ENCODE measurements at places on chromosomes 2 and 18.

DNA sequence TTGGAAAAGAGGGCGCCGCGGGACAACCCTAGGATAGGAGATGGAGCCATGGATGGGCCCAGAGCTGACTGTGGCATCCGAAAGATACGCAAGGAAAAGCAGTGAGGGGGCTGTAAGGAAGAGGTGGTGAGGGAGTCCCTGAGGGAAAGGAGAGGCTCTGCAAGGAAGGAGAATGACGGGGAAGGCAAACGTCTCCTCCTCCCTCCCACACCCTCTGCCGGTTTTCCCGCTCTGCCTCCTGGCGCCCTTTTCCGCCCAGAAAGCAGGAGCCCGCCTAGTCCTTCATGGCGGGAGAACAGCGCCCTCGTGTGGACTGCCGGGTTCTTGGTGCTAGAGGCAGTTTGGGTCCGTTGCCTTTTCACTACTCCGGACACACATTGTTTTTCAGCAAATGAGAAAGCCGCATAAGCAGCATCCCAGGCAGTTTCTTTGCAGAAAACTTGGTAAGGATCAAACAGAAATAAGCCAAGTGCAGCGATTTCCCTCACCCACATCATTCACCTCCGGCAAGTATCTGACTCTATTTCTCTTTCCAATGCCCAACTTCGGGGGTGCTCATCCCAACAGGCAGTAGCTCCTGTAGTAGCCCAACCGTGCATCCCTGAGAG is 200.4 kb downstream of the INO80D start:
- peak; percentile 41 for DNase-seq

- no peak for DNase-seq
Measured at GRCh38 chr2:101704816-101705578, 7.5 kb downstream of the MAP4K4 start.

DNA sequence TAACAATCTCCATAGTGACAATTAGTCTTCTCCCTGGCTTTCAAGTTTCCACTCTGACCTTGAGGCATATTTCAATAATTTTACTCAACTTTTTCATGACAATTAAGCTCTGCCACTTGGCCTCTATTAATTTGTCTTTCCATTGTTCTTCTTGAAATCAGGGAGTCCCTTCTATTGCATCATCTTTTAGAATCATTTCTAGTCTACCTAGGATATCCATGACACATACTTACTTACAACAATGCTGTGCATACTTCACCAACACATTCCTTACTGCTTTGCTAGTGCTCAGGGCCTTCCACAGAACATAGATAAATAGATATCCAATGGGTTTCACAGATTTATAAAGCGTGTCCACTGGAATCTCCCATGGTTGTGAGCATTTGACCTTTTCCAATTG is 331.5 kb upstream of the LRP1B start:
- no peak for DNase-seq

DNA sequence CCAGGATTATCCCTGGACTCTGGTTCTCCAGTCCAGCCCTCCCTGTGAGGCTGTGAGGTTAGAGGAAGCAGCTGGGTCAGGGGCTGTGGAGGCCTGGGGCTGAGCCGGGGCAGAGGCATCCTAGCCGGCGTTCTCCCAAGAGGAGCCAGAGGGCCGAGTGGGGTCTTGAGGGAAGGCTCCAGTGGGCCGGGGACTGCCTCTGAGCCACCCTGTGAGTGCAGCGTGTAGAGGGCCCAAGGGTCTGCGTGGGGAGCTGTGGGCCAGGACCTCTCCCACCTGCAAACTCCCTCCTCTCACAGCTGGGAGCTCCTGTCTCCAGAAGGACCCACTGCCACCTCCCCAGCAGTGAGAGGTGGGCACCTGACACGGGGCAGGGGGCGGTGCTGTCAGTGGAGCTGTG is 41.0 kb downstream of the GLI2 start:
- no peak for DNase-seq

DNA sequence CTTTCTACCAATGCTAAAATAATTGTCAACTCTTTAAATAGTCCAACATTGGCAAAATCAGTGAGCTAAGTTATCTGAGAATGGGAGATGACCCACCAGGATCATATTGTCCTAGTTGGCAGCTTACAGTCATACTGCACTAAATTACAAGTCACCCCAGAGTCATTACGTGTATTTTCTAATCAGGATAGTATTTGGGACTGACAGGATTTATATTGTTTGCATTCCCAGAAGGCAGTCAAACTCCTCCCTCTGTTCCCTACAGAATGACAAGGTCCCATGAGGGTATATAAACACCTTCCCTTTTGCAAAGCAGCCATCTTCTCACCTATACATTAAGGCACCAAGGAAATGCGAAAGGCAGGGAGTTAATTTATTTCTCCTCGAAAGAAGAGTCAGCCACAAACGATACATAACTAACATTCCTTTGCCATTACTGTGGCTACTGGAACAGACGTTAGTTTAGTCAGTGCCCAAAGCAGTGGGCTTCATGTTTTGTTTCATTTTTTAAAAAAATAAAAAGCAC is 125.3 kb downstream of the ANTXR1 start:
- no peak for DNase-seq

DNA sequence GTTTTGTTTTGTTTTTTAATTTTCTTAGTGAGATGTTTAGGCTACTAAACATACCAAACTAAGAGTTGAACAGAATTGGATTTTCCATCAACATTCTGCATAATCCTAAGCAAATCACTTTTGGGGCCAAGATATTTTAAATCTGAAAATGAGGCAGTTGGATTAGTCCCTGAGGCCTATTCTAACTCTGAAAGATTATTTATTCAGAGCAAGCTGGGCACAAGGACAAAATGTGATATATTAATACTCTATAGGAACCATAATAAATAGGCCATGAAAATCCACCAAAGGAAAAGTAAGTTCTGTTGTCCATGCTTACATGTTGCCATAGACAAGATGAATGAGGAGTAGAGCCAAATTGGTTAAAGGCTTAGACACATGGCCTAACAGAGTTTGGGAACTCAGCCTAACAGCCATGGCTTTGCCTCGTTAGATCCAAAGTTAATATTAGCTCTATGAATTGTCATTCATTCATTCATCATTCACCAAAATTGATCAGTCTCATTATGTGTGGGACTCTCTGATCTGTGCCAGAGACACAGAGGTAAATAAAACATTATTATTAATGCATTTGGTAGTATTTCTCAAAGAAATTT is 183.5 kb downstream of the SCG2 start:
- no peak for DNase-seq

- DNase-seq, result no peak
Measured at GRCh38 chr2:83365476-83365875, 1093.6 kb downstream of the SUCLG1 start.

- DNase-seq, result no peak
Measured at GRCh38 chr18:9392726-9393125, 58.2 kb downstream of the TWSG1 start.

DNA sequence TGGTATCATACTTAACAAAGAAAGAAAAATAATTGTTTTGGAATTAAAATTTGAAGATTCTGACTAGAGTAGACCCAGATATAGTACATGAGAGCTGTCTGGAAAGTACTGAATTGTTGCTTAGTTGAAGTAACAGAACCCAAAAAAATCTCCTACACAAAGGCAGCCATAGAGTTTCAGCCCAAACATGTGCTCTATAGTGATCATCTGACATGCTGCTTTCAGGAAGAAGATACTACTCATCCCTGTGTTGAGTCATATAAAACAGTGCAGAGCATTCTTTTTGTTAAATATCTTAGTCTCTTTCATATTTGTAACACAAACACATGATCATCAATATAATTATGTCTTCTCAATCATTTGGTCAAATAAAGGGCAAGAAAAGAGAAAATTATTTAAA is 84.8 kb upstream of the PTPRM start:
- no peak for DNase-seq

DNA sequence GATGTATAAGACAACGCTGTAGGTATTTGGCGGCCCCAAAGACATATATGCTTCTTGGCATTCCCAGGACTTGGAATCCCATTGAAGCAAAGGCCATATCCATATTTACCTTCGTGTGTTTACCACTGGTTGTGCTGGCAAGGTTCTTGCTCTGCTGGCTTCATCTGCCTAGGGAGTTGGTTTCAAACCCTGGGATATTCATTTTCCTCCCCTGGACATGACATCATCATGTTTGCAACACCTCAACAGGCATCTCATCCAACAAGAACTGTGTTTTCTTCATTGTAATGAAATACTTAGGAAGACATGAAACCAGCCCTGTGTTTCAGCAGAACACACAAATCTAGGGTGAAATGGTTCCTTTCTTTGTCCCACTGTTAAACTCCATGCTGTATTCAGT is 77.9 kb upstream of the PHLPP1 start:
- no peak for DNase-seq

DNA sequence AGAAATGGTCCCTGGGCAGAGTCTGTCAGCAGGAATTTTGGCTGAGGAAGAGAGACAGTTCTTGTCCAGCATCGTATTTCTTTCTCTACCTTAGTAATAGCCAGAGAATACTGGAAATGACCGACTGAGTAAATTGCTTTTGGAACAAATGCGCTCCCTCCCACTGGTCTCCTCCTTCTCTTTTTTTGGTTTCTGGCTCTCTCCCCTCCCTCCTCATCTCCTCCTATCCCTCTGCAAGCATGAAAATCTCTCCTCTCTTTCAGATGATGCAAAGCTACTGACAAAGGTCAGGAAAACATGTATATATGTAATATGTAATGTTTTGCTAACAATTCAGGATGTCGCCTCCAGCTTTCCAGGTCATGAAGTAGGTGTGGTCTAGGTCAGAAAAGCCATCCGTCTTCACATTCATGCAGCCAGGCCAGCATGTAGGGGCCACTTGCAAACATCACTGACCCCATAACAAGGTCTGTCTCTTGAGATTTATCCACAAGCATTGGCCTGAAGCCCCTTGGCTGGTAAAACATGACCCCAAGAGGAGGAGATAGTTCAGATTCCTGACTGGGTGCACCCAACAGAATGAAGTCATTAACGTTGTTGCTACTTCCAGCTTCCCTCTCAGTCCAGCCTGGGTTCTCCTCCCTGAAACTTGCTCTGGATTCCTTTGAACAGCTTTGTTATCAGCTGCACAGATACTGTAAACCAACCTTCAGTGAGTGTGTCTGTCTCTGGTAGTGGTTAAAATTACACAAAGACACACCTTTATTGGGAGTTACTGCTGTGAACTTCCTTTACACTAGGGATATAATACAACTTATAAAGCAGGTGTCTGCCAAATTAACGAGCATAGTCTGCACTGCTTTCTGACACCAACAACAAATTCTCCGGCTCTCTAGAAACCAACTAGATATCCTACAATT is 864.4 kb upstream of the KLHL29 start:
- no peak for DNase-seq

- DNase-seq, result no peak
Measured at GRCh38 chr2:155266109-155266508, 567.6 kb downstream of the KCNJ3 start.

- DNase-seq, result no peak
Measured at GRCh38 chr2:83584672-83585071, 874.4 kb downstream of the SUCLG1 start.

- no peak for DNase-seq
Measured at GRCh38 chr2:46999857-47000678, 84.5 kb upstream of the MCFD2 start.

GRCh38 chr2:229930656-229931055 is 8.4 kb downstream of the FBXO36 start:
- no peak for DNase-seq

DNA sequence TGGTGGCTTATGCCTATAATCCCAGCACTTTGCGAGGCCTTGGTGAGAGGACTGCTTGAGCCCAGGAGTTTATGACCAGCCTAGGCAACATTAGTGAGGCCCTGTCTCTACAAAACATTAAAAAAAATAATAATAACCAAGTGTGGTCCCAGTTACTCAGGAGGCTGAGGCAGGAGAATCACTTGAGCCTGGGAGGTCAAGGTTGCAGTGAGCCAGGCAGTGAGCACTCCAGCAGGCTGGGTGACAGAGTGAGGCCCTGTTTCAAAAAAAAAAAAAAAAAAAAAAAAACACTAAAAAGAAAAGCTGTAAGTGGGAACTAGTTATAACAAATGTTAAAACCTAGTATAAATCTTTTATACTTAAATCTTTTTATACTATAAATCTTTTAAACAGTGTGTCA is 146.2 kb upstream of the ITGA4 start:
- no peak for DNase-seq

GRCh38 chr2:150357770-150358467 is 129.5 kb downstream of the RND3 start:
- DNase-seq, result no peak

- no peak for DNase-seq
Measured at GRCh38 chr2:217366966-217367365, 507.1 kb upstream of the TNP1 start.

DNA sequence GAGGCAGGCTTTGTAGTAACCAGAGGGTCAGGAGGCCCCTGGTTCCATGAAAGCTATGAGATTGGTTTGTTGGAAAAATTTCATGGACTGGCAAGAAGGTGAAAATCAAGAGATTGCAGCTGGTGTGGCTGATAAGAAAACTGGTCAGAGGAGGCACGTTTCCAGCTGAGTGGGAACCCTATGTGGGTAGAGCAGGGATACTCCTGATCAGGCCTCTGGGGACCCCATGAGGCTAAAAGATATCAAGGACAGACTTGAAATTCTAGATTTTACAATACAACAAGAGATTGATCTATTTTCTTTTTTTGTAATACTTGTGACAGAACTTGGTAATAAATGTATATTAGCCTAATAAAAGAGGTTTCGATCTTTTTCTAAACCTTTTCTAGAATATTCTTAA is 1615.1 kb downstream of the DPP10 start:
- no peak for DNase-seq

- no peak for DNase-seq
Measured at GRCh38 chr2:65532937-65533336, 100.5 kb upstream of the SPRED2 start.

DNA sequence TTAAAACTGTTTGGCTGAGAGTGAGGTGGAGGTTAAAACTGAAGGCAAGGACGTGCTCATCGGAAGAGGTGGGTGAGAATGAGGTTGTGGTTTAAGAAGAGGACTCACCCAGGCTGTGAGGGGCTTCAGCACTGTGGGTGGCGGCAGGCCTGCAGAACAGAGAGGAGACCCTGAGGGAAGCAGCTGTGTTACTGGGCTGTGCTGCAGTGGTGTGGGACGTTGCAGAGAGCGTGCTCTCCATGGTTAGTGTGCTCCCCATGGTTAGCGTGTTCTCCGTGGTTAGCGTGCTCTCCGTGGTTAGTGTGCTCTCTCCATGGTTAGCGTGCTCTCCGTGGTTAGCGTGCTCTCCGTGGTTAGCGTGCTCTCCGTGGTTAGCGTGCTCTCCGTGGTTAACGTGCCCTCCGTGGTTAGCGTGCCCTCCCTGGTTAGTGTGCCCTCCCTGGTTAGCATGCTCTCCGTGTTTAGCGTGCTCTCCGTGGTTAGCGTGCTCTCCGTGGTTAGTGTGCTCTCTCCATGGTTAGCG is 68.5 kb upstream of the NFATC1 start:
- DNase-seq, result no peak

- DNase-seq, result no peak
Measured at GRCh38 chr2:67165523-67165990, 231.6 kb upstream of the ETAA1 start.

DNA sequence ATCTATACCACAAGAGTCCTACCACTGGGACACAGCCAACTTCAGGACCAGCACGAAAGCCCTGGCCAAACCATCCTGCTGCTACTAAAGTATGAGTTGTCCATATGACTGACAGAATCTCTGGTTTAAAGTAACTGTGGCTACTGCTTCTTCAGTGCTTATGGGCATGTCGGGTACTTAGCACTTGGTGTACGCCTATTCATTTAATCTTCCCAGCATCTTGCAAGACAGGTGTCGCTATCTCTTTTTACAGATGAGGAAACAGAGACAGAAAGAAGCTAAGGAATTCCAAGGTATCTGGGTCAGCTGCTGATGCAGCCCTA is 203.4 kb upstream of the ID2 start:
- DNase-seq, result no peak
